ENCODE measurements at places on chromosomes 6 and 20. TPM values are rescaled to one million over a fixed set of nuclear protein-coding genes. Genes with fewer than 3 reads are reported as not detected.

The XKR7 gene
- under 0.01 TPM for total RNA-seq

The PTCRA gene
- not detected for total RNA-seq

The APCDD1L gene
- 17.5 TPM for total RNA-seq

The ROS1 gene
- total RNA-seq, result not detected

The WFDC2 gene
- total RNA-seq, result not detected

The CCM2L gene
- not detected for total RNA-seq

The ELOVL2 gene
- total RNA-seq, result under 0.01 TPM

The MTFR2 gene
- total RNA-seq, result 0.66 TPM

The NEURL2 gene
- 6.4 TPM for total RNA-seq

The IL17A gene
- not detected for total RNA-seq

The OGFRL1 gene
- 19.4 TPM for total RNA-seq

The PCNA gene
- 250 TPM for total RNA-seq

The MYLIP gene
- 10.6 TPM for total RNA-seq

The ULBP2 gene
- total RNA-seq, result 2.5 TPM

The SYNDIG1 gene
- total RNA-seq, result 0.17 TPM
